ENCODE measurements at places on chromosomes 11 and 22.

- no peak for DNase-seq
Observed at GRCh38 chr11:72443016-72443415, 8.7 kb upstream of the CLPB start.

DNA sequence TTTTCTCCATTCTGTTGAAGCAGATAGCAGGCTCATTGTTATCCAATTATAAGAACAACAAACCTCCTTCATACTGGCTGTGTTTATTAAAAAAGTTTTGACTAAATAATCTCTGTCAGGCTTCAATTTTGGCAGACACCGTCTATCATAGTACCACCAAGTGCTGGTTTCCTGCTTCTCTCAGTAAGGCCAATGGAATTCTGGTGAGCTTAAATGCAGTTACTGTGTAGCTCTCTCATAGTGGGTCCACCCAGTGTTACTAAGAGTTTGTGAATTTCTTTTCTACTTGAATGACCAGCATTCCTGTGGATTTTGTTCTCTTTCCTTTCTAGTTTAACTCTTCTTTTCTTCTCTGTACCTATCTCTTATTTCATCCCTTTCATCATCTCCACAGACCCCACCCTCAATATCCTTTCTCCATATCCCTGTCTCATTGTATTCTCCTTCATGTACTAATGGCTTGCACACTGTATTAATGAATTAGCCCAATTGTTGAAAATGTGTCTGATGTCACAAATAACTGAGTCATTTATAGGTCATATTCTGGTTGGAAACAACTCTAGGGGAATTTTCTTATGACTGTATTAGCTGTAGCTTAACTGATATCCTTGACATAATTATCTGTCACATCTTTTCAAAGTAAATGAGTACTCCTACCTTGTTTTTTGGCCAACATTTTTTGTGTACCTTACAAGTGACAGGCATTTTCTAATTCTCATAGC is 372.1 kb downstream of the FAT3 start:
- DNase-seq, result no peak

DNA sequence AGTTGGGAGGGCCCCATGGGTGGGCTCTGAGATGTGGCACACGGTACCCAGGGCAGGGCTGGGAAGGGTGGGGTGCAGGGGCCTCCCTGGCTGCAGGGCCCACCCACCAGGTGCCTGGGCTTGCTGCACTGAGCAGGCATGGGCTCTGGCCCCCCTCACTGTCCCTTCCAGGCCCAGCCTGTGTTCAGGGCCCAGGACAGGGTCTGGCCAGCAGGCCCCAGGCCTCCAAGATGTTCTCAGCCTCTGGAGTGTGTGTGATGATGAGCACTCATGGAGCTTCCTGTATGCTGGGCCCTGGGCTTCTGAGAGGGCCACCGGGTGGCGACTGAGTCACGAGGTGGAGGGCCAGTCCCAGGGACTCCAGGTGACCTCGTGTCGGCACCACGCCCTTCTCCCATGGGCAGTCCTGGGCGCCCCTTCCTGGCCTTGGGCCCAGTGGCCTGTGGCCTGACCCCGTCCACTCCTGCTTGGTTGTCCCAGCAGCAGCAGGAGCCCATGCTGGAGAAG is 55.9 kb upstream of the CCDC188 start:
- DNase-seq, result no peak

GRCh38 chr22:19807161-19807913 is 46.8 kb downstream of the TBX1 start:
- DNase-seq, result no peak

DNA sequence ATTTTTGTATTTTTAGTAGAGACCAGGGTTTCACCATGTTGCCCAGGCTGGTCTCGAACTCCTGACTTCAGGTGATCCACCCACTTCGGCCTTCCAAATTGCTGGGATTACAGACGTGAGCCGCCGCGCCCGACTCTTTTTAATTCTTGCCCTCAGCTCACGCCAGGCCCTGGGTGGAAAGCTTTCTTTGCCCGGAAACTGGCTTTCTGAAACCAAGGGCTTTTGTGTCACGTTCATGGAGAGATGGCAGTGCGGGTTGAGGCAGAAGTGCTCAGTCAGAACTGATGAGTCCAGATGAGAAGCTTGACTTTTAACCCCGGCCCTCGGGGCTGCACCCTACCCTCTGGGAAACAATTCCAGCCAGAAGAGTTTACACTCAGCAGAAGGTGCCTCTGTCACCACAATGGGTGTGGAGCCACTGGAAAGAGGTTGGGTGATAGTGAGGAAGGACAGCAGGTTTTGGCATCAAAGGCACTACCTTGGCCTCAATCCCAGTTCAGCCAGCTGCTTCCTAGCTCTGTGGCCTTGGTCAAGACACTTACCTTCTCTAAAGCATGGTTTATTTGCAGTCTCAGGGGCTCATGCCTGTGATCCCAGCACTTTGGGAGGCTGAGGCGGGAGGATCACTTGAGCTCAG is 890 bp upstream of the ARFGAP3 start:
- DNase-seq, result no peak

DNA sequence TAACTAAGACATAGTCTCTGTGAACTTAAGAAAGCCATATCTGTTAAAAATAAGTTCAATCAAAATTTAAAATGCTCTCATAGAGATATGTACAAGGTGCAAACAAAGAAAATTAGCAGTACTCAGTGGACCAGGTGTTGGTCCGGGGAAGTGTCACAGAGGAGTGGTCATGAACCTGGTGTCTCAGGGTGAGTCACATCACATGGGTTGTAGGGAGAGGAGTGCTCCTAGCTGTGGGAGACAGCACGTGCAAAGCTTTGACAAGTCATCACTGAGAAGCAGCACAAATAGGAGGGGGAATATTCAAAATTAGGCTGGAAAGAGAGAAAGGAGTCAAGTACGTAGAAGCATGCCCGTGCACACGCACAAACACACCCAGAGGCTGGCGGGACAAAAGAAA is 438.1 kb downstream of the NTM start:
- no peak for DNase-seq

DNA sequence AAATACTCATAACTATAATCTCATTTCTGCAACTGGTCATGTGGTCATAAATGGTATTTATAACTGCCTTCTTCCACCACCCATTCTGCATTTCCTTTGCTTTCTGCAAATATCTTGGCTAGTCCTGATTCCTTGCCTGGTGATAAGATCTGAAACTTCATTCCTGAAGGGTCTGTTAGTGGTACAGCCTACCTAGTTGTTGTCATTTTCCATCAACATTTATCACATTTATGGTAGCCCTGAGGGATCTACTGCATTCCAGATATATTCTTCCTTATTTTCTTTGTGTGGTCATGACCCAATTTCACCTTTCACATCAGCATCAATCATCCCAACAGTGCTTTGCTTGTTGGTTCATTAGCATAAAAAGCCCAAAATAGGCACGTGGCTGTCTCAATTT is 50.1 kb downstream of the DDX6 start:
- DNase-seq, result no peak

DNA sequence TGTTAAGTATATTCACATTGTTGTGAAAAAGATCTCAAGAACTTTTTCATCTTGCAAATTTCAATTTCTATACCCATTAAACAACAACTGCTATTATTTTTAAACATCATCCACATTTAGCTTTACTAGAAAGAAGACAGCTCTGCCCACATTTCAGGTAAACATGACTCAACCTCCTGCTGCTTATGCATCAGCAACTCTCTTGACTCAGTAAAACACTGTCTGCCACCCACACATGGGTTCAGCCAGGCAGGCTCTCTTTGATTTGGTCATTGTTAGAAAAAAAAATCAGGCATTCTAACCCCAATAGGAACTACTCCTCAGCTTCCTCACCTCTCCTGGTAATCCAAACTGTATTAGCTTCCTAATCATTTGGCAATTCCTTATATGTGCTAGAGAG is 5.1 kb upstream of the ENDOD1 start:
- no peak for DNase-seq

DNA sequence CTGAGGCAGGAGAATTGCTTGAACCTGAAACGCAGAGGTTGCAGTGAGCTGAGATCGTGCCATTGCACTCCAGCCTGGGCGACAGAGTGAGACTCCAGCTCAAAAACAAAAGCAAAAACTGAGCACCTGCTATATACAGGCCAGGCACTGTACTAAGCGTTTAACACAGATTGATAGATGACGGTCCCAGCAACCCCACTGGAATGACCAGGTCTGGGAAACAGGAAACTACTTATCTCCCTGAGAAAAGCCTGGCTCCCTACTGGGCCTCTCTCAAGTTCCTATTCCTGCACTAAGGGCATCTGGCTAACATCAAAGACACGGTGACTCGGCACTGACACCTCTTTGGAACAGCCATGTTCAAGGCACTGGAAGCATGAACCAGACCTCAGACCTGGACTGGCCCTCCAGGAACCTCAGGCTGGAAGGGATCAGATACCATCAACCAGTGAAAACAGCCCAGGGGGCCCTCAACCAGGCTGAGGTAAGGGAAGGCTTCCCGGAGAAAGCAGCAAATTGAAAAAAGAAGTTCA is 16.6 kb downstream of the ARAP1 start:
- DNase-seq, result no peak

- no peak for DNase-seq
Observed at GRCh38 chr11:31813391-31814175, 2.5 kb upstream of the PAX6 start.

GRCh38 chr22:28137036-28137435 is 218.0 kb upstream of the PITPNB start:
- no peak for DNase-seq

DNA sequence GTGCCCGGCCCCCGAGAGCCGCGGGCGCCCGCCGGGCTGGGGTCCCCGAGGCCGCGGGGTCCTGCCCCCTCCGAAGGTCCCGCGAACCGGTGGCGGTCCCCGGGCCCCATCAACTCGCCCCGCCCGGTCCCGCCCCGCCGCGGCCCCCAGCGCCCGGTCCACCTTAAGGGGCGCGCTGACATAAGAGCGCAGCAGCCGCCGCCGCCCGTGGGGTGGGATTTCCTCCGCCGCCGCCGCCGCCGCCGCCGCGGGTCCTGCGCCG is at the start of gene ZDHHC8:
TSS of gene ZDHHC8 (plus strand) at position 208 of the 262 bp plus-strand sequence. CDS start 144 bp downstream, outside the sequence.
- no peak for DNase-seq

GRCh38 chr11:68933605-68934320 is 30.1 kb downstream of the IGHMBP2 start:
- DNase-seq, result no peak

DNA sequence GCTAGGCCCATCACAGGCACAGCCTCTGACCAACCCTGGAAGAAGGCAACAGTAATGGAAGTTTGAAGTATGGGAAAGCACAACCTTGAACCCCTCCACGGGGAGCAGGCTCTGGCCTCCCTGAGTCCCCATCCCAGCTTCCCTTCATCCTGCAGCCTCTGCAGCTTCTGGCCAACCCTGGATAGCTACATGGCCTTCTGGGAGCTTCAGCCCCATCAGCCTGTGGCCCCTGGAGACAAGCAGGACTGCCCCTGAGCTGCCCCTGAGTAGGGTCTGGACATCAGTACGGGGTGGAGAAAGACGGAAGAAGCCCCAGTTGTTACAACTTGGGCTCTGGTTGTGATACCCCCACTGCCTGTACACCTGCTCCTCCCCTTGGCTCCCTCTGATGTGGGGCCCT is 113.8 kb upstream of the CD82 start:
- no peak for DNase-seq

GRCh38 chr11:125874556-125875124 is 12.8 kb upstream of the HYLS1 start:
- DNase-seq, result peak; percentile 85

DNA sequence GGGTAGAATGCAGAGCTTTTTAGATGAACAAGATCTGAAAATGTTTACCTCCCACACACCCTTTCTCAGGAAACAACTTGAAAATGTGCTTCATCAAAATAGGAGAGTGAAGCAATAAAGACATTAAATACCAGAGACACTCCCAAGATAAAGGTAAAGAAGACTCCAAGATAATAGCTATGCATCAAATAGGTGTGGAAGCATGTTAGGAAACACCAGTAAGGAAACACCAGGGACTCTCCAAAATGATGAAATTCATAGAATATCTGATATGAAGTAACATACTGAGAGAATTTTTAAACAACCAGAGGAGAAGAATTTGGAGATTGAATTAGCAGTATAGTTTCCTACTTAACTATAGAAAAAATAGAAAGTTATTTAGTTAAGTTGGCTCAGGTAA is 57.0 kb downstream of the OR10A6 start:
- no peak for DNase-seq

DNA sequence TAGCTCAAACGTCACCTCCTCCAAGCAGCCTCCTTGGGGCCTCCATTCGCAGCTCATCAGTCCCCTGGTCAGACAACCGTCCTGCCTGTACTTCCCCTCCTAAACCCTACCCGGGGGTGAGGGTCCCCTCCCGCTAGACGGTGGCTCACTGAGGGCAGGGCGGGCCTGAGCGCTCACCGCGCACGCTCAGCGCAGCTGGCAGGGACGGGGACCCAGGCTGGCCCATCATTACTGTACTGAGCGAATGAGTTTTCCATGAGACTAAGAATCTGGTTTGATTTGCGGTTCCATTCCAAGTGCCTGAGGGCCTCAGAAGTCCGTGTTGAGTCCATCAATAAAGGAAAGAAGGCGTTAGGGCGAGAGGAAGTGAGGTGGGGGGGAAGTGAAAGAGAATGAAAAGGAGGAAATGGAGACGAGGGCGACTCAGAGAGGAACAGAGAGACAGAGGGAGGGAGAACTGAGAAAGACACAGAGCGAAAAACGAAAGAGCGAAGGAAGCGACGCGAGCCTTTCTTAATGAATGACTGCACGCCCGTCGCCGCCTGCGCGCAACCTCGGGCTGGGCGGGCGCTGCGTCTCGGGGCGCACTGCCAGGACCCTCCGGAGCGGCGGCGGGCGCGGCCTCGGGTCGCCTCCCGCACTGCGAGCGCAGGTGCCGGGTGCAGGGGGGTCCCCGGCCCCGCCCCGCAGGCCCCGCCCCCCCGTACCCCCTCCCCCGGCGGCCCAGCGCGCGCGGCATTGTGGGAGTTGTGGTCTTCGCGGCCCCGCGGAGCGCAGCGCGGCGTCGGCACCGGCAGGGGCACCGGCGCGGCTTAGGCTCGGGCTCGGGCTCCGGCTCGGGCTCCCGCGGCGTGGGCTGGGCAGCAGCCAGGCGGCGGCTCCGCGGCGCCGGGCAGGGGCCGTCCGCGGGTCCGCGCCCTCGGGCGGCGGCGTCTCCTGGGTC is at the start of gene ASPHD2:
TSS of gene ASPHD2 (plus strand) at position 746 of the 943 bp plus-strand sequence. CDS start 4,356 bp downstream, outside the sequence.
- peak; percentile 42 for DNase-seq

- DNase-seq, result no peak
Observed at GRCh38 chr11:111148953-111149352, 96.6 kb upstream of the POU2AF2 start.

DNA sequence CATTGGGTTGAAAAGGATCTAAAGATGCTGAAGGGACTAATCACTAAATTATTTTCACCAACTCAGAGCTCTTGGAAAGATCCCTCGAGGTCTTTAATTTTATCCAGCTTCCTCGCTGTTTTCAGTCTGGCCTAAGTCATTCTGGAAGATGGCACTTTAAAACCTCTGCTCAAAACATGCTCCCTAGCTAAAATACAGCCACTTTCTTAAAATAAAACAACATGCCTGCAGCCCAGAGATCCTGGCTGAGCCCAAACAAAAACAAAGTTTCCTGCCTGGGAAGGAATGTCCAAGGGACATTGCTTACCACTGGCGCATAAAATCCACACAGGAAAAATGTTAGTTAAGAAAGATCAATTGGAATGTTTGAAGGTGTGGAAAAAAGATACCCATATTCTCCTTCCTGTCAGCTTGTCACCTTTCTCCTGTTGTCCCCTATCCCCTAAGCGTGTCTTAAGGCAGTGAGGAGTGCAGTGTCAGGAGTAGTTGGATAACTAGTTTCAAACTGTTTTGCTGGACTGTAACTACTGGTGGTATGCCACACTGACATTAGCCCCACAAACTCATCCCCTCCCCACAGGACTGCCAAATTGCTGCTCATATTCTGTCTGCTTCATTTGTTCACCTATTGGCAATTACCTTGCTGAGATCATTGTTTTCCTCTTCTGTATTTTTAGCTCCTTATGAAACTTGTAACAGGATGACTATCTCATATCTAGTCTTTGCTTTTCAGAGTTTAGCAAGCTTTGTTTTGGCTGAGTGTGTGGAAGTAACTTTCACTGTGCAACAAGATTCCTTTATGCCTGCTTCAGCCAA is 108.3 kb upstream of the SESN3 start:
- DNase-seq, result no peak

Data from DMS79 treated with DMSO at 0.1 percent for 48 hours (cell line).